Panc1 (cell line): ENCODE measurements at places on chromosomes 11 and 22. TPM values are rescaled to one million over a fixed set of nuclear protein-coding genes. Genes with fewer than 3 reads are reported as not detected.

The KCNQ1OT1 gene
- 1.3 TPM for total RNA-seq

The MS4A5 gene
- not detected for total RNA-seq

The OR8D2 gene
- not detected for total RNA-seq

The KBTBD3 gene
- 5.7 TPM for total RNA-seq

The C1QTNF6 gene
- 25.0 TPM for total RNA-seq

The SCGB1D2 gene
- total RNA-seq = 0.85 TPM

The CAVIN3 gene
- 31.1 TPM for total RNA-seq

The MS4A1 gene
- 0.59 TPM for total RNA-seq

The TRIM51 gene
- not detected for total RNA-seq

The TEF gene
- total RNA-seq = 7.8 TPM

The BCO2 gene
- 2.5 TPM for total RNA-seq

The AGBL2 gene
- total RNA-seq = 6.8 TPM

The IFITM5 gene
- total RNA-seq = not detected

The CDHR5 gene
- not detected for total RNA-seq

The SERHL2 gene
- 1.6 TPM for total RNA-seq

The CHRM1 gene
- not detected for total RNA-seq

The OLFML1 gene
- total RNA-seq = not detected

The FAM181B gene
- total RNA-seq = 0.69 TPM

The GLB1L2 gene
- 10.4 TPM for total RNA-seq

The OR2AG2 gene
- total RNA-seq = 0.18 TPM

The GRM5 gene
- total RNA-seq = 0.03 TPM

The OR52I1 gene
- total RNA-seq = not detected

The NAGA gene
- total RNA-seq = 24.2 TPM

The PANX3 gene
- total RNA-seq = not detected

The EXPH5 gene
- 0.85 TPM for total RNA-seq

The CLMP gene
- 1.5 TPM for total RNA-seq

The PACSIN3 gene
- 45.3 TPM for total RNA-seq

The ZNF215 gene
- 12.8 TPM for total RNA-seq

The TSPAN32 gene
- total RNA-seq = not detected

The POU2AF2 gene
- total RNA-seq = not detected

The ROBO4 gene
- total RNA-seq = 0.26 TPM

The NUP160 gene
- 46.3 TPM for total RNA-seq

The SMC1B gene
- total RNA-seq = 0.10 TPM

The TRIM5 gene
- total RNA-seq = 56.1 TPM

The SLC5A4 gene
- total RNA-seq = not detected

The TBX10 gene
- total RNA-seq = not detected

The OVOL1 gene
- total RNA-seq = 0.23 TPM

The GLB1L3 gene
- total RNA-seq = not detected

The YPEL4 gene
- total RNA-seq = not detected

The OR2D2 gene
- total RNA-seq = 0.49 TPM

The ANO9 gene
- total RNA-seq = 61.4 TPM

The DEUP1 gene
- not detected for total RNA-seq

The OR8D4 gene
- total RNA-seq = not detected

The DMC1 gene
- total RNA-seq = 3.2 TPM

The LRP4 gene
- total RNA-seq = 11.7 TPM

The MRE11 gene
- total RNA-seq = 35.0 TPM

The ZNF408 gene
- 19.8 TPM for total RNA-seq

The INS gene
- not detected for total RNA-seq

The ARVCF gene
- 8.2 TPM for total RNA-seq

The TIMM10 gene
- 152 TPM for total RNA-seq

The FGF19 gene
- total RNA-seq = not detected

The SIK3 gene
- total RNA-seq = 39.7 TPM

The ADAMTS15 gene
- 39.9 TPM for total RNA-seq

The MMP3 gene
- not detected for total RNA-seq

The SAA2 gene
- total RNA-seq = 4.0 TPM

The VSIG10L2 gene
- not detected for total RNA-seq

The CCDC81 gene
- 0.49 TPM for total RNA-seq

The CASP1 gene
- total RNA-seq = 2.1 TPM
